ENCODE measurements at places on chromosomes 1 and 21.

- H3K4me3 ChIP-seq = no peak overlapping the region
- H3K36me3 ChIP-seq = peaks cover 51% of the 10 kb centered on the region
- no peaks in the 10 kb centered on the region for H3K4me1 ChIP-seq
- no peak for DNase-seq
- no peak overlapping the region for H3K27ac ChIP-seq
- no peaks in the 10 kb centered on the region for H3K27me3 ChIP-seq
Observed at GRCh38 chr1:40266786-40267535, 8.9 kb downstream of the ZMPSTE24 start.

DNA sequence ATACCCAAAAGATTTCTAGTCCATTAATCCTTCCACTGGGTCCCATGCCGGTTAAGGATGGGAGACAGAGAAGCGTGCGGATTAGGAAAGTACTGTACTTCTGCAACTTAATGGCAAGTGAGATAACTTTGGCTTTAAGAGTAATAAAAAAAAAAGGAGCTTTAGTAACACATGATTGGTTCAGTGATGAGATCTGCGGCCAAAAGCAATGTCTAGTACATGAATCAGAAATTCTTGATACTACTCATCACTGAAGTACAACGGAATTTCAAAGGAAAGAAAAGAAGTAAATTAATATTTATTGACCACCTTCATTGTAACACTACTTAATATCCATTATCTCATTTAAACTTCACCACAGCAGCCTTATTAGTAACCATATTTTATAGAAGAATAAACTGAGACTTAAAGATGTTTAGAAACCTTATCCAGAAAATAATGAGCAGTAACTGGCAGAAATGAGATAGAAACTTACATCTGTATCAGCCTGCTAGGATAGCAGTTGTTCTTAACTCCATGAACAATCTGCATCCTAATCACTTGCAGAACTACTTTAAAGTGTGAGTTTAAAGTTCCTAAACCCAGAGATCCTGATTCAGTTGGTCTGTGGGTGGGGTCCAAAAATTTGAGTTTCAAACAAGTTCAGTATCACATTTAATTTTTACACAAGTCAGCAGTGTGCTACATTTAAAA, 14.1 kb upstream of the NUF2 start:
- no peaks in the 10 kb centered on the region for H3K27me3 ChIP-seq
- no peak overlapping the region for H3K27ac ChIP-seq
- H3K36me3 ChIP-seq = peaks cover 22% of the 10 kb centered on the region
- no peak overlapping the region for H3K4me3 ChIP-seq

GRCh38 chr1:197302775-197303174, 34.7 kb downstream of the CRB1 start:
- no peaks in the 10 kb centered on the region for H3K36me3 ChIP-seq
- no peak overlapping the region for H3K4me3 ChIP-seq
- H3K27ac ChIP-seq = no peak overlapping the region

GRCh38 chr1:111814642-111815041, 58.9 kb downstream of the DDX20 start:
- no peaks in the 10 kb centered on the region for H3K36me3 ChIP-seq
- no peak for DNase-seq
- H3K4me1 ChIP-seq = no peaks in the 10 kb centered on the region
- no peak overlapping the region for H3K4me3 ChIP-seq
- no peak overlapping the region for H3K27ac ChIP-seq

DNA sequence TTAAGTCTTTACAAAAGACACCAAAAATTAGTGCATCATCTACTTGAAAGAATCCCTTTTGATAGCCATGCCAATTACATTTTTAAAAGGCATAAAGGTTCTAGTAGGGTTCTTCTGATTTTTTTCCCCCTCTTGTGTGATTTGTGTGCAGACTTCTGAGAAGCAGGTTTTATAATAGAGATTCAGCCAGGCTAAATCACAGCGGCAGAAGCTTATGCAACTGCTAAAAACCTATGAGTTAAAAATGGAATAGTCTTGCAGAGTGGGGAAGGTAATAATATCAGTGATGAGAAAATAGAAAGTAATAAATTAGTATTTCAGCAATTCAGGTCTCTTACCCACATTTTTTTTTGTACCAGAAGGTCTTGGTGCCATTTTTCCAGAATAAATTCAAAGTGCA, 17.7 kb downstream of the STUM start:
- H3K4me3 ChIP-seq = no peak overlapping the region
- H3K4me1 ChIP-seq = peaks cover 15% of the 10 kb centered on the region
- DNase-seq = no peak
- H3K27me3 ChIP-seq = peaks cover 32% of the 10 kb centered on the region

DNA sequence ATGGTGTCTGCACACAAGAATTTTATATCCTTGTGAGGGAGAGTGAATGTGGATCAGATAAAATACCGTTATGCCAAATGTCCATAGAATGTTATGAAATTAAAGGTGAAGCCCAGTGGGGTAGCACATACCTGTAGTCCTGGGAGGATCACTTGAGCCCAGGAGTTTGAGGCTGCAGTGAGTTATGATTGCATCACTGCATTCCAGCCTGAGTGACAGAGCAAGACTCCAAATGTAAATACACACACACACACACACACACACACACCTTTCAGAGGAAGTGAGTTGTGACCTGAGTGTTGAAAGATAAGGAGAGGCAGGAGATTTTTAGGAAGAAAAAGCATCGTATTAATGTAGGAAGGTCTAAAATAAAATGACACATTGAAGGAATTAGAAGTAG, 28.1 kb upstream of the ZYG11A start:
- H3K27ac ChIP-seq = no peak overlapping the region
- H3K36me3 ChIP-seq = peaks cover 62% of the 10 kb centered on the region
- no peak for DNase-seq
- H3K4me1 ChIP-seq = no peaks in the 10 kb centered on the region
- no peak overlapping the region for H3K4me3 ChIP-seq
- no peaks in the 10 kb centered on the region for H3K27me3 ChIP-seq

DNA sequence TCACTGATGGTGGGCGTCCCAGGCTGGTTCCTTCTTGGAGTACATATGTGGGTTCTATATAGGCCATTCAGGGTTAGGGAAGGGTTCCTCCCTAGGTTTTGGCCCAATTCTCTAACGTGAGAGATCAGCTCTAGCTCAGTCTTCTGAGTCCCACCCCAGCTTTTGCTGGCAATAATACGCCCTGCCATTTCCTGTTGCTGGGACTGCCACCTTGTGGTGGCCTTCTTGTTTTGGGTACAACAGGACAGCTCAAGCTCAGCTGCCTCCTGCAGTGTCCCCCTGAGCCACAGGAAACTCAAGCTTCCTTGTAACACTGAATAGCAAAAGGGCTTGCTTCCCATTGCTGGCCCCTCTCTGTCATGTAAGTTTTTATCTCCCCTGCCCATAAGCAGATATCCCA, 77.8 kb downstream of the BACH1 start:
- peak overlapping the region; percentile 59 for H3K27ac ChIP-seq
- H3K4me3 ChIP-seq = no peak overlapping the region
- peaks cover 11% of the 10 kb centered on the region for H3K36me3 ChIP-seq
- H3K27me3 ChIP-seq = no peaks in the 10 kb centered on the region

DNA sequence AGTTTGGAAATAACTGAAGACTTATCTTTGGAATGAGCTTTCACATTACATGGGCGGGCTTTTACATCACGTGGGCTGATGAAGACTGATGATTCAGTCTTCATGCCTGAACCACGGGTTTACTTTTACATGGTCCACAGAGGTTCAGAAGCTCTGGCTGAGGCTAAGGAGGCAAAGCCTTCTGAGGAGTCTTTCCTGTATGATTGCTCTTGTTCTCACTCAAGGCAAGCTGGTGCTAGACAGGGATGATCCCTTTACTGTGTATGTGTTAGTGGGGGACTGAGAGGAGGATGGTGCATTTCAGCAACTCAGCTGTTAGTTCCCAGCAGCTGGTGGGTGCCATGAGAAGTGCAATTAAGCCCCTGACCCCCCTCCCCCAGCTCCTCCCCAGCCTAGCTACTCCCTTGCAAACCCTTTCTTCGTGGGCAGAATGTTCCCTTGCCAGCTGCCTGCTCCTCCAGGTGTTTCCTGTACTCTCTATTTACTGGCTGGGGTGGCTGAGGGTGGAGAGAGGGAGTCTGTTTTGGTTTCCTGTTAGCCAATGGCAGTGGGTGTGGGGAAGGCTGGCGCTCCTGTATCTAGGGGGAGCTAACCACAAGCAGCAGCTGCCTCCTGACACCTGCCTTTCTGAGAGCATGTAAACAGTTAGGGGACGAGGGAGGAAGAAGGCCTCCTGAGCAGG, 15.4 kb downstream of the BTG2 start:
- H3K4me3 ChIP-seq = no peak overlapping the region
- H3K27ac ChIP-seq = peak overlapping the region; percentile 19
- H3K27me3 ChIP-seq = peaks cover 3% of the 10 kb centered on the region
- DNase-seq = no peak

DNA sequence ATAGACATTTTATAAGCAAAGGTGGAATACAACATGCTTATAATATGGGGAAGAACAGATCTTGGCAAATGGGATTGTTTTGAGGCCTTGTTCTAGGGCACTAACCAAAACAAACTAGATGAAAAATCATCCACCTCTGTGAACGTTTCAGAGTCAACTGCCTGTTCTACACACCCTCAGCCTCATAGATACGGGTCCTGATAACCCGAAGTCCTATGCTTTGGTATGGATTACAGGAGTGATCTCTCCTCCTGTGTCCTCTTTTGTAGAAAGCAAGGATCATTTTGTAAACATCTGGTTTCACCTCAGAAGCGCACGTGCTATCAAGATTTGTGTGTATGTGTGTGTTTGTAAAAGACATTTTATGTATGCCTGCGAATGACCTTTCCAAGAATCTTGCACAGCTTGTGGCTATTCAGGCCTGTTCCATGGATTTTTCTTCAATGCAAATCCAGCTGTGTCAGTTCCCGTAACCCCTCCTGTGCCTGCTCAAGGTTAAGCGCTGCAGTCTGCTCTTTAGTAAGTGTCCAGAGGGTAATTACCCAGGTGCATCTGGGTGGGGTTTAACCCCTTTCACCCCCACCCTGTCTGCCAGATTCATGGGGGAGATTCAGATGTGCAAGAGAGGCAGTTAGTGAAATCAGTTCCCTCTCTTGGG, 132.4 kb downstream of the ROR1 start:
- no peaks in the 10 kb centered on the region for H3K27me3 ChIP-seq
- DNase-seq = no peak
- no peak overlapping the region for H3K4me3 ChIP-seq
- H3K36me3 ChIP-seq = no peaks in the 10 kb centered on the region
- peaks cover 28% of the 10 kb centered on the region for H3K4me1 ChIP-seq

DNA sequence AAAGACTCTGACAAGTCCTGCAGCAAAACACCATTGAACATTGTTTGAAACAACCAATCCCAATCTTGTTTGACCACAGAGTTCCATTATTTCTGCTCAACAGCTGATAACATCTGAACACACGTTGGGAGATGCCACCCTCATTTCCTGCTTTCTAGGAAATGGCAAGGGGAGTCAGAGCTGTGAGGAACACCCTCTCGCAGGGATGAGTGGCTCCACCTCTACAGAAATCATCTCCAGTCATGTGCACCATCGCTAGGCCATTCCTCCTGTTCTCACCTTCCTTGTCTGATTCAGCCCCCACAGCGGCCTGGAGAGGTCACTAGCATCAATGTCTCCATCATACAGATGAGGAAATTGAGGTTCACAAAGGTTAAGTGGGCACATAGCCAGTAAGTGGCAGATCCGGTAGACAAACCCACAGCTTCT, 22.4 kb upstream of the RUNX3 start:
- no peaks in the 10 kb centered on the region for H3K4me1 ChIP-seq
- H3K36me3 ChIP-seq = no peaks in the 10 kb centered on the region
- H3K4me3 ChIP-seq = no peak overlapping the region
- peaks cover 34% of the 10 kb centered on the region for H3K27me3 ChIP-seq
- DNase-seq = no peak

DNA sequence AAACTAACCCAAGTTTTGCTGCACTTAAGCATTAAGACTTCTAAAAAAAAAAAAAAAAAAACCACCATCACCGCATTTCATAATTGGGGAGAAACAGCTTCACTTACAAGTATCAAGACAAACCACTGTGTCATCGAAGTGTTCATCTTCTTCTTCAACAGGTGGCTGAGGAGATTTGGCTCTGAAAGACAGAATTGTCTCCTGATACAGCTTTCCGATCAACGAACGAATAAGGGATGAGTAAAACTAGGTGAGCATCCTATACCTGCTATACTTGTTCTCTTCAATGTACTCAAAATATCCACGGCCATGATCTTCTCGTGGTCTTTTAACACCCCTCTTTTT, 2.0 kb downstream of the HNRNPU start:
- peak overlapping the region; percentile 95 for H3K27ac ChIP-seq
- H3K4me3 ChIP-seq = peak overlapping the region; percentile 94
- H3K36me3 ChIP-seq = peaks cover 51% of the 10 kb centered on the region
- peaks cover 75% of the 10 kb centered on the region for H3K4me1 ChIP-seq
- no peaks in the 10 kb centered on the region for H3K27me3 ChIP-seq
- DNase-seq = no peak

DNA sequence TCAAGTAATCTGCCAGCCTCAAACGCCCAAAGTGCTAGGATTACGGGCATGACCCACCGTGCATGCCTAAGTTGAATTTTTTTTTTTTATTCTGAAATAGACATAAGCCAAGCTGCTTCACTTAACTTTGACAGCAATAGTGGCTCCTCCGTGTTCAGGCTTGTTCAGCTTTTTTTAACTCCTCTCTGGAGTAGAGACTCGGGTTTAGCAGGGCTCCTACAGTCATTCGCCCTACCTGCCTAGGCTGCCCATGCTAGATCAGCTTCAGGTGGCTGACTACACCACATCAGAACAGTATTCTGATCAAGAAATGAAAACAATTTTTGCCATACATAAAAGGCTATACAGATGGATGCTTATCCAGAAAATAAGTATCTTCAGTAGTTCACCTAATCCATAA, 14.7 kb downstream of the ARID4B start:
- H3K4me3 ChIP-seq = no peak overlapping the region
- DNase-seq = no peak

GRCh38 chr1:162530307-162530987, 31.1 kb upstream of the UAP1 start:
- no peaks in the 10 kb centered on the region for H3K4me1 ChIP-seq
- H3K36me3 ChIP-seq = peaks cover 10% of the 10 kb centered on the region
- no peaks in the 10 kb centered on the region for H3K27me3 ChIP-seq
- H3K27ac ChIP-seq = peak overlapping the region; percentile 44
- H3K4me3 ChIP-seq = no peak overlapping the region
- no peak for DNase-seq

- no peaks in the 10 kb centered on the region for H3K36me3 ChIP-seq
- no peak overlapping the region for H3K4me3 ChIP-seq
- peaks cover 82% of the 10 kb centered on the region for H3K27me3 ChIP-seq
- H3K27ac ChIP-seq = no peak overlapping the region
- H3K4me1 ChIP-seq = peaks cover 50% of the 10 kb centered on the region
Observed at GRCh38 chr1:165350840-165351239, 5.7 kb downstream of the LMX1A start.

DNA sequence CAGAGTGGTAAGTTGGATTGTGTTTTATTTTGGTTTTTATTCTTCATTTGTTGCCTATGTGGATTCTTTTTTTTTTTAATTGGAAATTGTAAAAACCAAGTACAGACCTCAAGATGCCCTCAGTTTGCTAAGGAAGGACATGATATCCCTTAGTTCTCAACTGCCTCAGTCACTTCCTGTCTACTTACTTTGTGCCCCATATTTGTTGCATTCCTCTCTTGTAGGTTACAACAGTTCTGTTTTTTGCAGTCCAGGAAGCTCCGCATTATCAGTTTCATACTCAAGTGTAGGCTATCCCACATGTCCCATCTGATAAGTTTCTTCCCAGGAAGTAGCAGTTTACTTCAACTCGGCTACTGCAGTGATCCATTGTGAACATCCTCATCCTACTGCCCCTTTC, 82.0 kb downstream of the RPAP2 start:
- DNase-seq = no peak
- peaks cover 69% of the 10 kb centered on the region for H3K36me3 ChIP-seq
- H3K27me3 ChIP-seq = no peaks in the 10 kb centered on the region
